ENCODE measurements at places on chromosomes 6 and 20. TPM values are rescaled to one million over a fixed set of nuclear protein-coding genes. Genes with fewer than 3 reads are reported as not detected.

The NCOA7 gene
- 9.1 TPM for total RNA-seq

The OPRM1 gene
- not detected for total RNA-seq

The FNDC1 gene
- not detected for total RNA-seq

The TRDN gene
- not detected for total RNA-seq

The WFDC10B gene
- not detected for total RNA-seq

The PHF1 gene
- total RNA-seq, result 20.7 TPM

The UST gene
- total RNA-seq, result 5.0 TPM

The LY6G6F gene
- total RNA-seq, result not detected

The C6orf15 gene
- total RNA-seq, result not detected

The GJA10 gene
- total RNA-seq, result not detected

The TCF15 gene
- total RNA-seq, result not detected

The NKAIN2 gene
- total RNA-seq, result not detected

The IBTK gene
- 31.3 TPM for total RNA-seq

The GRM1 gene
- not detected for total RNA-seq

The STMND1 gene
- not detected for total RNA-seq

The NUP153 gene
- total RNA-seq, result 29.0 TPM

The TMEM14B gene
- 143 TPM for total RNA-seq

The HAO1 gene
- not detected for total RNA-seq

The PABPC1L gene
- 17.2 TPM for total RNA-seq

The CTCFL gene
- not detected for total RNA-seq

The IRF4 gene
- 0.34 TPM for total RNA-seq

The RAET1L gene
- not detected for total RNA-seq

The LY6G6D gene
- not detected for total RNA-seq

The TREM1 gene
- not detected for total RNA-seq

The CST5 gene
- not detected for total RNA-seq

Data from A549 treated with ZK216348 at 1 μM for 4 hours (cell line).